NCI-H187 treated with DMSO at 0.1 percent for 48 hours (cell line): ENCODE measurements at places on chromosomes 5 and 9.

GRCh38 chr5:62795926-62796325, 217.3 kb downstream of the LRRC70 start:
- no peak for DNase-seq

GRCh38 chr9:83410701-83411100, 127.5 kb downstream of the FRMD3 start:
- DNase-seq = no peak

GRCh38 chr9:134224567-134225093, 60.3 kb upstream of the RNU6ATAC start:
- DNase-seq = no peak

GRCh38 chr5:171405615-171406014, 13.8 kb upstream of the FGF18 start:
- no peak for DNase-seq

DNA sequence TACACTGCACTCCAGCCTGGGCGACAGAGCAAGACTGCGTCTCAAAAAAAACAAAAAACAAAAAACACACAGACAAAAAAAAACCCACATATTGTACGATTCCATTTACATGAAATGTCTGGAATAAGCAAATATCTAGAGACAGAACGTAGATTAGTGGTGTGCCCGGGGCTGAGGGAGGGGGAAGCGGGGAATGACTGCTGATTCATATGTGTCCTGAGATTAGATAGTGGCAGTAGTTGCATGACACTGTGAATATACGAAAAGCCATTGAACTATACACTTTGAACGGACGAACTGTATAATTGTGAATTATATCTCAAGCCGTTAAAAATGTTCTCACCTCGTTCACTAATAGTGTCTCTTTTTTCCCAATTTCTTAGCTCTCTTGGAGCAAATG, 23.9 kb downstream of the FGF1 start:
- no peak for DNase-seq
